ENCODE measurements at places on chromosomes 11 and 22.

GRCh38 chr11:130215531-130216220, 56.1 kb downstream of the ST14 start:
- DNase-seq: no peak

DNA sequence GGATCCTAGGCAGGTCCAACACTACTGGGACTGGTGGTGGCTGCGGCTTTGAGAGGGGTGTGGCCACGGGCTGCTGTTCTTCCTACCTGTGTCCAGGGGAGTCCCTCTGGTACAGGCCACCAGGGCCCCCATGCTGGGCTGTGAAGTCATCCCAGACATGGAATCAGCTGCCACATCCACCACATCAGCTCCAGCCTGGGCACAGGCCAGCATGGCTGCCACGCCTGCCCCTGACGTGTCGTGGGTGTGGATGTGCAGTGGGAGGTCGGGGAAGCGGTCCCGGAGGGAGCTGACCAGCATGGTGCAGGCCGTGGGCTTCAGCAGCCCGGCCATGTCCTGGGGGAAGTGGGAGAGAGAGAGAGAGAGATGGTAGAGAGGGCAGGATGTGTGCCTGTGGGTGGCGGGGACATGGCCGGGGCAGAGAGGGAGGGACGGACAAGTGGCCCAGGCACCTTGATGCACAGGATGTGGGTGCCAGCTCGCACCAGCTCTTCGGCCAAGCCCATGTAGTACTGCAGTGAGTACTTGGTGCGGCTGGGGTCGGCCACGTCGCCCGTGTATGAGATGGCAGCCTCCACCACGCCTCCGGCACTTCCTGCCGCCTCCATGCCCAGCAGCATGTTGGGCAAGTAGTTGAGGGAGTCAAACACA, 6.2 kb upstream of the LRFN4 start:
- DNase-seq: no peak

- no peak for DNase-seq
These were observed 139.6 kb upstream of the MPPED2 start for GRCh38 chr11:30725645-30726195.

GRCh38 chr11:75760710-75761493, 7.7 kb upstream of the DGAT2 start:
- DNase-seq: no peak

DNA sequence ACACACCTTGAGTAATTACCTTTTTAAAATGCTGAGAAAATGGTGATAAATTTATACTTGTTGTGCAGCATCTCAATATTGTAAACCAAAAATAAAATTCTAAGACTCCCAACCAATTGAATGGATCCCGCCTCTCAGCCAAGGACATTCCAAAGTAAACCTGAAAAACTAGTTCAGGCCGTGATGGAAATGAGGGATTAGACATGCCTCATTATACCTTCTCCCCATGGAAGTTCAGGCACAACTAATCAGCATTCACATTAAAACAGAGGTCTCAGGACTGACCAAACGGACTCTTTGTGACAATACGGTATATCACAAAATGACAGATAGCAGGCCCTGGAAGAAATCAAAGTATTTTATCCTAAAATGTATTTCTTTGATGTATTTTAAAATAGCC, 907.4 kb upstream of the RAG2 start:
- no peak for DNase-seq

GRCh38 chr11:44764583-44764982, 37.8 kb downstream of the TSPAN18 start:
- no peak for DNase-seq

DNA sequence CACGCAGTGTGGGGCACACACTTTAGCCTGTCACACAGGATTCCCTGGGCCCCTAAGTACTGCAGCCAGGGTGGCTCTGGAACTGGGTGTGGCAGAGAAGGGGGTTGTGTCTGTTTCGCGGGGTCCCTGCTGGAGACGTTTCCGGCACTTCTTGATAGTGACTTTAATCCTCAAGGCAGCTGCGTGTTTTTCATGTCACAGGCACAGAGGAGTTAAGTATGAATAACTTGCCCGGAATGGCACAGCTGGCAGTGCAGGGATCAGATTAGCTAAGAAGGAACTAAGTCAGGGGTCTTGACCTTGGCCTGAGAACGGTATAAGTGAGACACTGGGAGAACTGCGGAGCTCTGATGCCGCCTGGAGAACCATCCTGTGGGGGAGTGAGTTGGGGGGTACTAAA, 7.5 kb upstream of the KRTAP5-7 start:
- DNase-seq: no peak

DNA sequence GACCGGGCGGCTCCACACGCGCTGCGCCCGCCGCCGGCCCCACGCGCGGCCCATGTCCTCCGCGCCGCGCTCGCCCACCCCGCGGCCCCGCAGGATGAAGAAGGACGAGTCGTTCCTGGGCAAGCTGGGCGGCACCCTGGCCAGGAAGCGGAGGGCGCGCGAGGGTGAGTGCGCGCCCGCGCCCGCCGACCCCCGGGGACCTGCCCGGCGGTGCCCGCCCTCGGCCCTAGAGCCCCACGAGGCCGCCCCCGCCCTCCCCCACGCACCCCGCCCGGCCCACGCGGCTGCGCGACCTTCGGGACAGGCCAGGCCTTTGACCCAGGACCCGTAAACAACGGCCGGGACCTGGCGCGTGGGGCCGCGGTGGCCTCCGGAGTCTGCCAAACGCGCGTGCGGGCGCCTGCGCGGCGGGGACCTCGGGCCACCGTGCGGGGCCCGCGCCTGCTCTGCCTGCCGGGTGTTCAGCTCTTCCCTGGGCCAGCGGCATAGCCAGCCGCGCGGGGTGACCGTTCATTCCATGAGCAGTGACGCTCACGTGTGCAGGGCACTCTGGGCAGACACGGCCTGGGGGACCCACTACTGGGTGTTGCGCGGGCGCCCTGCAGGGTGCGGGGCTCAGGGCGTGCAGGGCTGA, at the start of gene PARVB:
Gene PARVB, plus strand, starts transcription at position 15 of the 634 bp plus-strand sequence. Its CDS starts 38 bp downstream, at position 53.
- no peak for DNase-seq

GRCh38 chr11:132777067-132777975, 755.0 kb downstream of the OPCML start:
- no peak for DNase-seq

- no peak for DNase-seq
These were observed at the start of gene APOBEC3H for GRCh38 chr22:39097098-39098020. TSS of gene APOBEC3H (plus strand) at chr22:39097244. CDS start at chr22:39100279, 3,035 bp downstream.

DNA sequence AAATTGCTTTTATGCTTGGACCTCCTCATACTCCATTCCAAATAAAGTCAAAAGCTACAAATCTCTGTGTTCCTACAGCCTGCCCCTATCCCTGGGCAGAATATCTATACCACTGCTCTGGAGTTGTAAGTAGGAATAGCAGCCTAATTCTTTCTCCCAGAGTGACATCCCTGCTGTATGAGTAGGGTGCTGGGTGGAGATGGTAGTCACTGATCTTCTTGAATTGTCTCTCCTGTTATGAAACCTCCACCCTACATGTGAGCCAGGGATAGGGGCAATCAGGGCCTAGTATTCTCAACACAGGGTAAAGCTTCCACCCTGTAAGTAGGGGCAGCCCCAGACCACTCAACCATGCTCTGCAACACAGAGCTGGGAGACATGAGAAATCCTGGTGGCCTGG, 19.8 kb downstream of the GALNT18 start:
- no peak for DNase-seq

DNA sequence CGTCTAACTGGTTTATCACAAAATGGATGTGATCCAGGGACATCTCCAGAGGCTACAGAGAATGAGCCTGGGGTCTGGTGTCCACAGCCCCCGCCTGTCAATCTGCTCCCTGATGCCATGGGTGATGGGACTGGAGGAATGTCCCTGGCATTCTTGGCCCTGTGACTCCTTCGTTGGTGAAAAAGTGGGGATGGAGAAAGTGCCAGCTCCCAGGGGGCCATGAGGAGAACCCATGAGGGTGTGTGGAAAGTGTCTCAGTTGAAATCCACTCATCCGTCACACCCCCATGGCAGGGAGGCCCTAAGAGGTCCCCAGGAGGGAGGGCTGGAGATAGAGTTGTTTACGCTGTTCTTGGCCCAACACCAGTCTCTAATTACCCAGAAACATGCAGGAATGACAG, 322.0 kb downstream of the CTTN start:
- DNase-seq: peak; percentile 10

GRCh38 chr11:116697011-116697410, 75.8 kb downstream of the BUD13 start:
- DNase-seq: no peak

- DNase-seq: no peak
These were observed 48.2 kb downstream of the BSX start for GRCh38 chr11:122933416-122933815.

- DNase-seq: no peak
These were observed 423.3 kb upstream of the CCDC90B start for GRCh38 chr11:83709434-83709833.

GRCh38 chr11:112806876-112807275, 154.3 kb upstream of the NCAM1 start:
- DNase-seq: peak; percentile 45

- DNase-seq: no peak
These were observed 114.1 kb upstream of the SESN3 start for GRCh38 chr11:95344932-95345642.

DNA sequence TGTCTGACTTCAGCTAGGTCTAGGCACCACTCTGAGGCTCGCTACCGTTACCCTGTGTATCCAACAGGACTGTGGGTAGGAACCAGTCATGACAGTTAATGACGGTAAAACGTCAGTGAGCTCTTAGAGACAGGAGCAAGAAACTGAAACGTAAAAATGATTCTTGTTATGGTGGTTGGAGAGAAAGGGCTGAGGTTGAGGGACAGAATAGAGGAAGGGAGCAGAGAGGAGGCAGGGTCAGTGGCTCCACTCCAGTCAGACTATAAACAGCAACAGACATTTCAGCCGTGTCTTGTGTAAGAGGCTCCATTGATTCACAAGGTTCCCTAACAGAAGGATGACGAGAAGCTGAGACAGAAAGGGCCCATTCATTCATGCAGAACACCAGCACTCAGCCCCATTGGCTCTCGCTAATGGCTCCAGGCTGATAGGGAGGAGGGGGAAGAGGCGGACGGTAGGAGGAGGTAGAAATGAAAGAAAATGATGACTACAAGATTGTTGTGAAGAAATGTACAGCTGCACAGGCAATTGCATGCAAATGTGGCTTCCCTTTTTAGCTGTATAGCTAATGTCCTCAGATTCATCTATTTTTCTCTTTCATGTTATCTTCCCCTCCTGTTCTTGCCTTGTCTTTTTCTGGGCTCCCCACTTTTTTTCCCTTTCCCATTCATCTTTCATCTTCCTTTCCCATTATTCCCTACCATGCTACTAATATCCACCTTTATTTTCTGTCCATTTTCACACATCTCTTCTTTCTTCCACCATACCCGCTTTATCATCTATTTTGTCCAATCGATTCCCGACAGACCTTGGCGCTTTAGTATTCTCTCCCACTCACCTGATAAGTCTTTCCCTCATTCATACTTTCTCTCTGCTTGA, 34.3 kb downstream of the ETS1 start:
- no peak for DNase-seq

- DNase-seq: no peak
These were observed 67.3 kb downstream of the PTPRJ start for GRCh38 chr11:48047616-48048015.

DNA sequence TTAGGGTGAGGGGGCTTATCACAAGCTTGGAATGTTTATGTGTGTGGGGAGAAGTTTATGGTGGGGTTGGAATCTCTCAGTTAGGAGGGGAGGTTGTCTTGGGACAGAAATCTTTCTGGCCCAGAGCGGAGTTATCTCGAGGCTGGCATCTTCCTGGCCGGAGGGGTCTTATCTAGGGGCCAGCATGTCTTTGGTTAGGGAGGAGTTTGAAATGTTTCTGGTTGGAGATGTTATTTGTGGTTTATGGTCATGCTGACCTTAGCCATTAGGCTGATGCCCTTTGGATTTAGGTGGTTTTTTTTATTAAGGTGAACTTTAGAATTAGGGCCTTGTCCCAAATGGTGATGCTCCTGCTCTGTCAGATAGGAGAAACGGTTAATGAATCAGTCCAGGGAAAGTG, 7.9 kb upstream of the RBMXL2 start:
- DNase-seq: no peak

- DNase-seq: no peak
These were observed 10.2 kb upstream of the CBX6 start for GRCh38 chr22:38881997-38882879.

DNA sequence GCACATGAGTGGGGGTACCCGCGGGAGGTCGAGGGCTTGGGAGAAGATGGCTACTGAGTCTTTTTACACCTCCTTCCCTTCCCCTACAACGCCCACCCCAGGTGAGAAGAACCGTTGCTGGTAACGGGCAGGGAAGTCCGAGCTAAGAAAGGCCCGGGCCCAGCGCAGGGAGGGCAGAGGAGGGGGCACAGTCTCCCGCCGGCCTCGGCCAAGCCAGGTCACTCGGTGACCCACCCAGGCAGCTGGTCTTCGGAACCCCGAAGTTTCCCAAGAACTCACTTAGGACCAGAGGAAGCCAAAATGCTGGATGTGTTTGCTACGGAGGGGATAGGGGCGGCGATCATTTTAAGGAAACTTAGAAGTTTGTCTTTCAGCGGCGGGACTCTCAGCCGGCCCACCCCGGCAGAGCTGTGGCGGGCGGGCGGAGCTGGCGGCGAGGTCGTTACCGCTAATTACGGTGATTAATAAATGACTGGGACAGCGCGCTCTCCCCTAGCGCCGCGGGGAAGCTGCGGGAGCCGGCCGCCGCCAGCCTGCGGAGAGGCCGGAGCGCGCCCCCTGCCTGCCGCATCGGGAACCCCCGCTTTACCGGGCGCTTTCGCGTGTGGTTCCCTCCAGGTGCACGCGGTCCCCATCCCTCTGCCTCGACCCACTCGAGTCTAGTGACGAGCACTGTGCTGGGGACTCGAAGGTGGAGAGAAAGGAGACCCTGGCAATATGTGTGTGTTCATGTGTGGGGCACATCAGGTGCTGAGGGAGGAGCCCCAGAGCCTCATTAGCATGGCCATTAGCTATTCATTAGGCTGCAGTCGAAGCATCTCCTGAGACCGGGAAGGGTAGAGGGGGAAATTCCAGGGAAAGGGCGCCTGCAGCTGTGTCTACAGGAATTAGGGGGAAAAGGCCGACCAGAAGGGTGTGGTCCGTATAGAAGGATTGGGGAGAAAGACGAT, 945 bp downstream of the ROBO3 start:
- DNase-seq: peak; percentile 43

- peak; percentile 93 for DNase-seq
These were observed 10.6 kb downstream of the SLC6A5 start for GRCh38 chr11:20609727-20610707.

DNA sequence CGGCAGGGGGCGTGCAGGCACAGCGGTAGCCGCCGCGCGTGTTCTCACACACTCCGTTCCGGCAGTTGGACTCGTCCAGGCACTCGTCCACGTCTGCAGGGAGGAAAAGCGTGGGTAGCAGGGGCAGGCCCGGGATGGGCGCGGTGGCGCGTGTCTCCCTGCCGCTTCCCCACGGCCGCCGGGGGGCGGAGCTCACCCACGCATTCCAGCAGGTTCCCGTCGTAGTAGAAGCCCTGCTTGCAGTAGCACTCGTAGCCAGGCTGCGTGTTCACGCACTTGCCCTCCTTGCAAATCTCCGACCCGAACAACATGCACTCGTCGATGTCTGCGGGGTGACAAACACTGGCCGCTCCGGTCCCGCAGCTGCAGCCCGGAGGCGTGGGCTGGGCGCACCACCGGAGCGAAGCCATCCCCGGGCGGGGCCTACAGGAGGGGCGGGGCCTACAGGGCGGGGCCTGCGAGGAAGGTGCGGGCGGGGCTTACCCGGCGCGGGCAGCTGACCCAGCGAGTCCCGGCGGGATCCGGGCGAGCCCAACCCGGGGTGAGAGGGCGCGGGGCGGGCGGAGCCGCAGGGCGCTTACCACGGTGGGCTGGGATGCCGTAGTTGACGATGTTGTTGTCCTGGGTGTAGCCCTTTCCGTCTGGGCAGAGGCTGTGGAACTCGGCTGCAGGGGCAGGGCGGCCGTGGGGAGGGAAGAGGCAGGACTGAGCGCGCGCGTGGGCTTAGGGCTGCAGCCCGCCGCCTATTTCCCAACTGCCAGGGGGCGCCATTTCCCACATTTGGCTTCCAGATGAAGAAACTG, 15.6 kb downstream of the SCYL1 start:
- peak; percentile 75 for DNase-seq

Measured in NCI-H345 (cell line).